ENCODE measurements at places on chromosomes 6 and 20.
A peak's percentile ranks its signal among the peaks of the same experiment; 100 is the strongest.

DNA sequence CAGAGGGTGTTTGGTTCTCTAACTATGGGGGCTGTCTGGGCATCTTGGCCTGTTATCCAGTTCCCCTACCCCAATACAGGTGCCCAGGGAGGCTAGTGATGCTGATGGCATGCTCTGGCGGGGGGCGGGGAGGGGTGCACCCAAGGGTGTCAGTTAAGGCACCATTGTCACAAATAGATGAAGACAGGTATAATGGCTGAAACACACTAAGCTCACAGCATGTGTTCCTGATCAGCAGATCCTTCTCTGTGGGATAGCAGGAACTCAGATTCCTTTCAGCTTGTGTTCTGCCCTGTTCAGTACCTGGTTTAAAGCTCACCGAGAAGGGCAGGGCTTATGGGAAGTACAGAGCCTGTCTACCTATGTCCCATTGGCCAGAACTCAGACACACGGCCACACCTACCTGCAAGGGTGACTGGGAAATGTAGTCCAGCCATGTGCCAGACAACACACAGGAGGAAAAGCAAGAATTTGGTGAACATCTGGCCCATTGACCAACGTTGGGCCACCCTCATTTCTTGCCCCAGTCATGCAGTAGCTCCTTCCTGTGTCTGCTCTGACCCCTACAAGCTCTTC is 3.4 kb upstream of the RSPO4 start:
- DNase-seq: no peak

DNA sequence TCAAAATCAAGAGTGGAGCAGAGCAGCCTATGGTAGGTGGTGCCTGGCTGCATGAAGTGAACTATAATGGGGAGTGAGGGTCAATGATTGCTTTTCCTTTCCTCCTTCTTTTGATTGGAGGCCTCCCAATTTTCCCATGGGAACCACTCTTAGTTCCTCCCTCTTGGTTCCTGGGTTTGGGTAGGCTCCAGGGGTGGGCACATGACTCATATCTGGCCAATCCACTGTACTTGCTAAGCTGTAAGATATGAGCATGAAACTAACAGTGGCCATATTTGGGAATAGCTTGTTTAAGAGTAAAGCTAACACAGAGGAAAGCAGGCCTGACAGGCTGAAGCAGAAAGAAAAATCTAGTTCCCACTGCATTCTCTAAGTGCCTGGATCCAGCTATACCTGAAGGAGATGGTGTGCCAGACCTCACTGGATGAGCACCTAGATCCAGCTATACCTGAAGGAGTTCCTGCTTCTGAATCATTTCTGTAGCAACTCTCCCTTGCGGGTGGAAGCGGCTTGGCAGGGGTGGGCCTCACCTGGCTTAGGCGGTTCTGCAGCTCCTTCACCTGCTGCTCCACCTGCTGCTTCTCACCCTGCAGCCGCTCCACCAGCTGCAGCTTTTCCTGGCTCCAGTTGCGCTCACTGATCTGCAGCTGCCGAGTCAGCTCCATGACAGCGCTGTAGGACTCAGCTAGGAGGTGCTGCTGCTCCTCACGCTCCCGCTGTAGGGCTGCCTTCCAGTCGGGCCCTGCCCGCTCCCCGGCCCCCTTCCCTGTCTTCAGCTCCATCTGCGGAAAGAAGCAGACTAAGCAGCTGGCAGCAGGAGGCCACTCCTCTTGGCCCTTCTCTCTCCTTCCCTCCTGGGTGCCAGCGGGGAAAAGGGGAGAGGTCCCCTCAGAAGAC is 29.0 kb upstream of the DSN1 start:
- DNase-seq: no peak

- DNase-seq: peak; percentile 80
These were observed at the start of gene PPP1R3G for GRCh38 chr6:5084781-5085647. PPP1R3G (plus strand) TSS chr6:5085341; CDS start chr6:5085486, 145 bp downstream.

GRCh38 chr6:85130743-85131142 is 319.1 kb upstream of the NT5E start:
- no peak for DNase-seq

GRCh38 chr20:43431134-43431519 is 26.6 kb upstream of the SRSF6 start:
- DNase-seq: no peak

DNA sequence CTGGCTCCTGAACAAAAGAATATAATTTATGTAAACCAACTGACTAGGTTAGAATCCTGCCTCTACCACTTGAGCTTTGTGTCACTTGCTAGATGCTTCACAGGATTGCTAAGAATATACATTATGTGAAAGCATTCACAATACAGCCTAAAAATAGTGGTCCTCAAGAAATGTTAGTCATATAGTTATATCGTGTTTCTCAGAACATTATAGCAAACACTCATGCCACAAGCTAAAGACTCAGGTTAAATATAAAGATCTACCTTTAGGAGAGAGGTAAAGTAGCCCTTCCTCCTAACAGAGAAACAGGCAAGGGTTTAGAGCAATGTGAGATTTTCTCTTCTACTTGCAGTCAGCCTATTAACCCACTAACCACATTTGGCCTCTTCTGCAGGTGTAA is 17.8 kb upstream of the ALDH8A1 start:
- no peak for DNase-seq

DNA sequence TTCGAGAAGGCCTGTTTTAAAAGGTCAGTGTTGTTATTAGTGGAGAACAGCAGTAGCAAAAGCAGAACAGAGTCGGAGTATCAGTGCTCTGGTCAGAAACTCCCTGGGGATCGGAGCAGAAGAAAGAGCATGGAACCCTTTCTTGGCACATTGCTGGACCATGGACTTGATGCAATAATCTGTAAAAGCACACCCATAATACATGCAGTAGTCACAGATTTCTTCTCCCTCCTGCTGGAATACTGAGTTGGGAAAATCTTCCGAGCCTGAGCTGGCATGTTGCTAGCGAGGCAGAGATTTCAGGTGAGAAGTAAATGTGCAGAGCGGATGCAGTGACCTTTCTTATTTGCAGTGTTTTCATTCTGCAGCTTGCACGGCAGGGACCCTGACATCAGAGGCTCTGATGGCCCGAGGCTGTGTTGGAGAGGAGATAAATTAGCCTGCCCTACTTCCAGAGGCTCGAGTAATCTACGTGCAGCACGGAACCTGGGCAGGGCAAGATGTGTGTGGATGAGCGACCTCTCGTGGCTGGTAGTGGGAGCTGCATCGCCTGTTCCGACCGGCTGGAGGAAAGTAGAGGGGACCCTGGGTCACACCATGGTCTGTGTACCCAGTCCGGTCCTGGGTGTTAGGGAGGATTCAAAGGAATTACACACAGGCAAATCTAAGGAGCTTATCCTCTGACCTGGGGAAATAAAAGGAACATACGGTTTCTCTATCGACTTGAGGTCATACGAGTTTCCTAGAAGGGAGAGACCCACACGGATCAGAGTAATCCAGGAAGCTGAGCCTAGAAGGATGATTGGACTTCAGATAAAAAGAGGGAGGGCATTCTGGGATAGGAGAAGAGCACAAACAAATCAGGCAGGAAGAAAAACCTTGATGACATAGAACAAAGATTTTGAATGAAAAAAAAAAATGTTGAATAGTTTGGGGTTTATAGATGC is 137.0 kb upstream of the STMND1 start:
- peak; percentile 77 for DNase-seq
